ENCODE measurements at places on chromosomes 7 and 10.

DNA sequence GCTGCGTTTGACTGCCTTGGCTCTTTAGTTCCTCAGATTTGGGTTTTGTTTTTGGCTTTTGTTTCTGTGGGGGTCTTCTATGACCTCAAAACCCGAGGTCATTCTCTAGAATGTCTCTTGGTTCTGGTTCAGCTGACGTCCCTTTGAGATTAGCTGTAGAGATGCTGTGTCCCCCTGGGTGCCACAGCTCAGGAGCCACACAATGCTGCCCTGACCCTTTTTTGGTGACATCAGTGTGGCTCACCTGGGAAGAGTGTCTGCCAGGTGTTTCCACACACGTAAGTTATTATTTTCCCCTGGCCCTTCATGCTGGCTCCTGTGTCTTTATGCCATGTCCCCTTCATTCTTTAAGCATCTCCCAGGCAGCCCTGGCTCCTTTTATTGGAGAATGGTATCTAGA lies 89.8 kb upstream of the DDC start:
- no peak for DNase-seq

- no peak for DNase-seq
Measured at GRCh38 chr7:81871606-81872265, 101.9 kb upstream of the HGF start.

GRCh38 chr10:71638064-71638821 lies 81.3 kb downstream of the C10orf105 start:
- peak; percentile 13 for DNase-seq

GRCh38 chr7:124989911-124990310 lies 60.3 kb upstream of the POT1 start:
- DNase-seq = no peak

- DNase-seq = no peak
Measured at GRCh38 chr10:78139341-78139740, 105.7 kb downstream of the RPS24 start.

DNA sequence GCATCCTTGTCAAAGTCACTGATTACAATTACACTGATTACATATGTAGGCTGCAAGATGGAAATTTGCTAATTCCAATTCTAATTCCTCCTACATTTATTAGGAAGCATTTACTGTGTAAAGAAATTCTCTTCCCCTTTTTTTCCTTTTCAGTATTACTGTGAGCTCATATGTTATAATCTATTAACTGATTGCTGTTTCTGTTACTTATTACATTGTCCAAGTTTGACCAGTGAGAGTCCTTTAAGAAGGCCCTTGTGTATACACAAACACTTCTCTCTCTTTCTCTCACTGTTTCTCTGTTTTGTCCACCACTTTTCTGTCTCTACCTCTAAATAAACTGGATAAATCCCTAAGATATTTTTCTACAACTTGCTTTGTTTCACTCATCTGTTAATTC lies 31.5 kb downstream of the PHF14 start:
- no peak for DNase-seq

DNA sequence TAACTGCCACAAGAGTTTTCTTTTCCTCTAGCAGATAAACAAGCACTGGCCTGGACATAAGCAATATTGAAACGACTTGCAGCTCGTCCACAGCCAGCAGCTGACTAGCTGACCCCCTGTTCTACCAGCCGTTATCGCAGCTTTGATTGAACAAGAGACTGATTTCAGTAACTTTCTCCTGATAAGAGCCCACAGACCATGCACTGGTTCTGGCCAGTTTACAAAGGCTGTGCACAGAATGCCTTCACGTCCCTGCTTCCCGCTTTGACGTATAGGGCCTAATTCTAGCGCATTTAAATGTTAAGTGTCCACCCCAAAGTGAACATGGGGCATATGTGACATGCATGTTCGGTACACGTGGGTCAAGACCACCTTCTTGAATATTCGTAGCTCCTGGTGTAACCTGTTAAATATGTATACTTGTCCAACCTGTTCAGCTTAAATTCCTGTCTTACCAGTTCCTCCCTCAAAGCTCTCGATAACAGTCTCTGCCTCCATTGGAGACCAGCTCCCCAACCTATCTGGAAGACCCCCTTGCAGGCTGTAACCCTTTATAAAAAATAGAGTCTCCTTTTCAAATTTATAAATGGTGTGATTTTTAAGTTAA lies 69.2 kb downstream of the LYZL1 start:
- peak; percentile 5 for DNase-seq

- DNase-seq = no peak
Measured at GRCh38 chr7:147571436-147572185, 1019.0 kb upstream of the C7orf33 start.

GRCh38 chr10:70145166-70145665 lies 1.3 kb downstream of the TYSND1 start:
- DNase-seq = peak; percentile 38

- DNase-seq = no peak
Measured at GRCh38 chr10:124319926-124320391, 98.8 kb downstream of the OAT start.

DNA sequence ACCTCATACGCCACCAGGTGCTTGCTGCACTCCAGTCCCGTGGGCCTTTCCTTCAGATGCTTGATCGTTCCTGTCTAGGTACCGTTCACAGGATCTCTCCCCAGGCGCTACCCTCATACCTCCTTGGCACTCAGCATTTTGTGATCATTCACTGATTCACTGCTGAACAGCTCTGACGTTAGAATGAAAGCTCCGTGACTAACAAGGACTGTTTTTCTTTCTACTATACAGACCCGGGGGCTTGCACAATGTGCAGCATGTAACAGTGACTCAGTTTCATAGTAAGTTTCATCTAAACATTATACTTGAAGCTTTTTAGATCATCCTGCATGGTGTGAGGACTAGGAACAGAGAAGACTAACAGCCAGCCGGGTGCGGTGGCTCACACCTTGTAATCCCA lies 20.6 kb downstream of the KIN start:
- no peak for DNase-seq

DNA sequence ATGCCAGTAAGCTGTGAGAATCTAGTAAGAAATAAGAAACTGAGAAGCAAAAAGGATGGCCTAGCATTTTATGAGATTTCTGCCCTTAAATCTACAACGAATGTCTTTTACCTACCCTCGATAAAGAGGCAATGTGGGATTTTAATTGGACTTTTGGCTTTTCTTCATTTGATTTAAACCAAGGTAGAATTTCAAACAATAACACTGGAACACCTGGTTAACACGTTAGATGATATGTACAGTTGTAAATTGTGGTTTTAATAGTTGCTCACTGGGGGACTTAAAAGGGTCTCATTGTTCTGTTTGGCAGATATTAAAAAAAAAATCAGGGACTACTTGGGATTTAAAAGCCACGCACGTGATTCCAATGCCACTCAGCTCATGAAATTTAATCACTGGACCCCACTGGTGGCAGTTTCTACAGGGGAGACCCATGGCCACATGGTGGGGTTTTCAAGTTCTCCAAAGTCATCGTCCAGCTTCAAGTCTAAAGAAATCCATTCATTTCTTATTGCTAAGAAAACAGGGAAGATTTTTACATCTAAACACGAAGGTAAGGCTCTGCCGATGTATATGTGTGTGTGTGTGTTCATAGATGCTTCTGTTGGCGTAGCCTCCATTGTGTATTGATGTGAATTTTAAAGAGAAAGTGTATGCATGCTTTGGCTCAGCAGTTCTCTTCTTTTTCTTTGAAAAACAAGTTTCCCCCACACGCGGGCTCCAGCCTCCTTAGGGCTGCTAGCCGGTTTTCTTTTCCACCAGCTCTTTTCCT lies 588.6 kb upstream of the MKI67 start:
- no peak for DNase-seq

GRCh38 chr7:73879977-73880681 lies 19.2 kb downstream of the TMEM270 start:
- DNase-seq = no peak

DNA sequence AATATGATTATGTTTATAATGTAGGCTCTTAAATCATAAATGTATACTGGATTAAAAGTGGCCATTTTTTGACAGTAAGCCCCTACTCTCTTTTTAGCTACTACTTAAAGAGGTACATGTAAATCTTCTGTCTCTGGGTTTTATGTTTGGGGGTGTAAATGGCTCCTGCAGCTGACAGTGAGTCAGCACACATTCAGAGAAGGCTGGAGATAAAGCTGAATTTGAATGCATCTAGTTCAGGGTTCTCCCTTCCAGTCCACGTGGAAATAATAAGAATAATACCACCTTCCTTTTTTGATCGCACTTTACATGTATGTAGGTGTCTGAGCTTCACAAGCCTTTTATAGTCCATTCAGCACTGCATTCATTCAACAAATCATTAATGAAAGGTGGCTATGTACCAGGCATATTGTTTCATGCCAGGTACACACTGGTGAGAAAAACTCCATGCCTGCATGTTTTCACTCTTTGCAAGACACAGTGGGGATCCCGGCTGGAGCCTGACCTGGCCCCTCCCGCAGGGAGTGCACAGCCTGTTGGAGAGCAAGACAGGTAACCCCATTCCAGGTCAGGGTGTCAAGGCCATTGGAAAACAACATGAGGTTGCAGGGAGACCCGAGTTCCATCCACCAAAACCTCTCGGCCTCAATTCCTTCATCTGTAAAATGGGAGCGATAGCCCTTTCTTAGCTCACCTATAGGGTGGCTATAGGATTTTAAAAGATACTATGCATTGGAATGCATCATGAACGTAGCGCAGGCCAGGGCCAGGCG lies 107.5 kb upstream of the ANLN start:
- DNase-seq = no peak

Measured in PC-3 (cell line).